LNCaP clone FGC (cell line): ENCODE measurements at places on chromosomes 2 and 18.
A peak's percentile ranks its signal among the peaks of the same experiment; 100 is the strongest.

DNA sequence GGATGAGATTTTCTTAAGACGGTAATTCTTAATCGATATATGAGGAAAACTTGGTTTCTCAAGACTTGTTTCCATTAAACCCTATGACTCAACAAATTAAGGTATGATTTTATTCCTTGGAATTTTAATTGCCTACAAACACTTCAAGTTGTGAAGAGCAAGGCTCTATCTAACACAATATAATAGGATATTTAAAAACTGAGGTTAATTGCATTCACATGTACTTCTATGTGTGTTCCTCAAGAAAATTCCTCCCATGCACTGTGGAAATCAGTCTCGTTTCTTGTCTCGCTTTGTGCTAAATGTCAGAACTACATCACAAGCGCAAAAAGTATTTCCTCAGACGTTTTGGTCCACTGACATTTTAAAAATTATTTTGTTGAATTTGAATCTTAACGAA lies 109.6 kb upstream of the UNC80 start:
- no peak for DNase-seq

- no peak for DNase-seq
Measured at GRCh38 chr2:181887045-181887444, 4.5 kb upstream of the ITPRID2 start.

GRCh38 chr2:134128746-134129145 lies 125.1 kb upstream of the MGAT5 start:
- no peak for DNase-seq

DNA sequence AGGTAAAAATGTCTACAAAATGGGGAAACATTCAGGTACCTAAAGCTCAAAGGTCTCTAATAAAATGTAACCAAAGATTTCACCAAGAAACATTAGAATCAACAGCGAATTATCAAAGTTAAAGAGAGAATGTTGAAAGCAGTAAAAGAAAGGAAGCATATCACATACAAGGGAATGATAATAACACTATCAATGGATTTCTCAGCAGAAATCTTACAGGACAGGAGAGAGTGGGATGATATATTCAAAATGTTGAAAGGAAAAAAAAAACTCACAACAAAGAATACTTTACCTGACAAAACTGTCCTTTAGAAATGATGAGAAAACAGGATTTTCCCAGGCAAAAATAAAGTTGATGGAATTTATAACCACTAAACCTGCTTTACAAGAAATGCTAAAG lies 591.2 kb upstream of the POU3F3 start:
- no peak for DNase-seq

GRCh38 chr18:76821875-76822505 lies 367 bp upstream of the ZNF236 start:
- no peak for DNase-seq

GRCh38 chr2:174340400-174341292 lies 5.9 kb downstream of the SP9 start:
- no peak for DNase-seq

DNA sequence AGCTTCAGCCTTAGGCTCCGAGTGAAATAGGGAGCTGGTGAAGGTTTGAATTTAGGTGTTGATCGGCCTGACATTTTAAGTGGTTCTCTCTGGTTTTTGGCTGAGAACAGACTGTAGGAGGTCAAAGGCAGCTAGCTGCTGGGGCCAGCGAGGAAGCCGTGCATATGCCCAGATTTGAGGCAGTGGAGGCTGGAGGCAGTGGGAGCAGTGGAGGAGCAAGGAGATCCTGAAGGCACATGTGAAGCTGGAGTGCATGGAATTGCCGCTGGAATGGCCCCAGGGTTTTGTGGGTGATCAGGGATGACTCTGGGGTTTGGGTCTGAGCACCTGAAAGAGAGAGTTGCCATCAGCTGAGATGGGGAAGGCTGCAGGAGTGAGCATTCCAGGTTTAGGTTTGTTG lies 25.1 kb downstream of the STEAP3 start:
- DNase-seq, result no peak

DNA sequence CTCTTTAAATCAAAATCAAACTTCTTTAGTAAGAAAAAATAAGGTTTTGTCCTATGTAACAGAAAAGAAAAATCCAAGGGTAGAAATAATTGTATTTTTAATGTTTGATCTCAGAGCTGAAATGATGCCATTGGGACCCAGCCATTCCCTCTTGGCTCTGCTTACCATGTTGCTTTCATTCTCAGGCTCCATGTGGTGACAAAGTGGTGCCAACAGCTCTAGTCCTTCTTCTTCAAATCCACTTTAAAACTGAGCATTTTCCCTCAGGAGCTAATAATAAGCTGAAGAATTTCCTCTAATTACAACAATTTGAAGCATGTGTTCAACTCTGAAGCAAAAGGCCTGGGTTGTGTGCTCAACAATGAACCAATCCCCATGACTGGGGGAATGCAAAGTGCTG lies 327.9 kb downstream of the EN1 start:
- no peak for DNase-seq

GRCh38 chr2:216920143-216920876 lies 60.4 kb upstream of the TNP1 start:
- DNase-seq, result no peak

- DNase-seq, result peak; percentile 18
Measured at GRCh38 chr2:161123531-161124030, 36.6 kb upstream of the TANK start.

GRCh38 chr2:190781604-190782198 lies 98.9 kb upstream of the GLS start:
- no peak for DNase-seq

DNA sequence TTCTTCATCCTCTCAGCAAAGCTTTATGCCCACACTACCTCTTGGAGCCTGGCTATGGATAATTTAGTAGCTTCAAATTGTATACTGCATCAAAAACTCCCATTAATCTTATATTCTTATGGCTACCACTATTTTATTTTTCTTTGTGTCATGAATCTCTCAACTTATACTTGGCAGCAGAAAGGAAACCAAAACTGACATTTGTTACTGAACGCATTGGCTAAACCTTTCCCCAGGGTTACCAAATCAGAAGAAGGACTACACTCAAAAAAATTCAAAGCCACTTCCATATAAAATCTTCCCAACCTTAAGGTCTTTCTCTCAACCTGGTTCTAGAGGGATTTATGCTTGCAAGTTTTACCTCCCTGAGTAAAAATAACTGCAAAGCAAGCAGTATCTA lies 97.0 kb upstream of the REG3G start:
- DNase-seq, result no peak

- DNase-seq, result no peak
Measured at GRCh38 chr2:120034621-120035020, 21.7 kb downstream of the EPB41L5 start.

- no peak for DNase-seq
Measured at GRCh38 chr2:38754049-38754448, 2.9 kb upstream of the SRSF7 start.

- no peak for DNase-seq
Measured at GRCh38 chr2:78541088-78541450, 484.4 kb upstream of the REG3G start.

DNA sequence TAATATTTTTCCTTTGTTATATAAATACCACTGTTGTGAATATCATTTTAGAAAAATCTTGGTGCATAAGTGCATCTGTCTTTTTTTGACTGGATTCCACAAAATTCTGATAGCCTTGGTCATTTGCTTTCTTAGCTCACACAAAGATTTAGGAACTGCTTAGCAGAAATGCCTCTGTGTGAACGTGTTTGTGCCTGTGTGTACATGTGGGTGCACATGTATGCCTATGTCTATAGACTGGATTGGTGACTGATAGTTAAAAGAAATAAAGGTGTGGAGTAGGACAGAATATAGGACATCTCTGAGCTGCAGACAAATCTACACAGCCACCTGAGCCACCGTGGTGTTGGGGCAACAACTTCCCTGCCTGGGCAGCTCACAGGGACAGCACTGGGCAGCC lies 93.8 kb downstream of the TSN start:
- no peak for DNase-seq

GRCh38 chr2:211457325-211457724 lies 900.9 kb downstream of the CPS1 start:
- DNase-seq, result no peak

DNA sequence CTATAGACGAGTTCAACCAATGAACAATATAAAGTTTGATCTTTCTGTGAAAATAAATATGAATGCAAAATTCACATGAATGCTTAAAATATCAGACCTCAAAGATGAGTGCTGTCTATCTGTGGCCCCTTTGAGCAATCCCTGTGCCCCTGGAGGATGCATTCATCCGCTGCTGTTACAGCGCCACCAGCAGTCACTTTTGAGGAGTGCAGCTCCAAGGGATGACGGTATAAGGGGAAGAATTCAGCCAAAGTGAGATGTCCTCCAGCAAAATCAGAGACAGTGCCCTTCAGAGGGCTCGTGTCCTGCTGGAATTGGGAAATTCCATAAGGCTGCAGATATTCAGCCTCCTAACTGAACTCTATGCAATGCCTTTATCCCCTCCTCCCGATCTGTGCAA lies 12.0 kb upstream of the CHRNA1 start:
- no peak for DNase-seq

GRCh38 chr18:73408469-73408868 lies 540.7 kb upstream of the NETO1 start:
- no peak for DNase-seq

DNA sequence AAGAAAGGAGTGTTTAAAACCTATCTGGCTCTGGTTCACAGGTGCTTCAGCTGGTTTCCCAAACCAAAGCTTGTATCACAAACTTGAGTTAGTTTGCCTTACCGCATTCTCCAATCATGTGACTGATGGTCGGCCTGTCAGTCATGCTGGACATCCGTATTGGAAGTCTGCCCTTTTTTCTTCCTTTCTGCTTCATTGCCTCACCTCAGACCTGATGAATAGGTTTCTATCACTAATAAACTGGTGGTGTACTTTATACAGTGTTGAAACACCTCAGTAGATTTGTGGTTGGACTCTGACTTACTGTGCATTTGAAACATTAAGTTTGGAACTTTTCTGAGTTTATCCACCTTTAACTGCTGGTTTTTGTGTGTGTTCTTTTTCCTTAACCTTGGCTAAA lies 84.1 kb downstream of the R3HDM1 start:
- no peak for DNase-seq

- no peak for DNase-seq
Measured at GRCh38 chr2:83705146-83705545, 753.9 kb downstream of the SUCLG1 start.

DNA sequence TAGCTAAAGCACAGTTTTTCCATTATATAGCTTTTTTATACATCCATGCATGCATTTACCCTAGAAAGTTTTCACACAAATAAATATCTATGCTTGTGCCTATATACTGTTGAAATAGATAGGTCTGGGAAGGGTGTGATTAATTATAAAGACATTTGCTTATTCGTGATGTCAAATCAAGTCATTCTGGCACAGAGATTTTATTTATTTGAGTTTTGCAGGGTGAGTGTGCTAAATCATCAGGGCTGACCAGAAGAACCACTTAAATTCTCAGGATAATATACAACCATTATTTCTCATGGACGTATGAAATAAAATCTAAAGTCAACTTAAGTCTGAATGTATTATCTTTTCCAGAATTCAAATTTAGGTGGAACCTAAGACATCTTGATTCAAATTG lies 295.5 kb downstream of the EPHA4 start:
- no peak for DNase-seq

- DNase-seq, result no peak
Measured at GRCh38 chr2:114128725-114129124, 238.8 kb downstream of the ACTR3 start.

GRCh38 chr2:212906620-212907019 lies 244.8 kb downstream of the IKZF2 start:
- no peak for DNase-seq

GRCh38 chr2:32611771-32612170 lies 16.1 kb upstream of the TTC27 start:
- DNase-seq, result no peak

- DNase-seq, result no peak
Measured at GRCh38 chr2:202165945-202166344, 72.5 kb downstream of the SUMO1 start.

GRCh38 chr2:135279209-135279608 lies 227.1 kb downstream of the RAB3GAP1 start:
- DNase-seq, result no peak

DNA sequence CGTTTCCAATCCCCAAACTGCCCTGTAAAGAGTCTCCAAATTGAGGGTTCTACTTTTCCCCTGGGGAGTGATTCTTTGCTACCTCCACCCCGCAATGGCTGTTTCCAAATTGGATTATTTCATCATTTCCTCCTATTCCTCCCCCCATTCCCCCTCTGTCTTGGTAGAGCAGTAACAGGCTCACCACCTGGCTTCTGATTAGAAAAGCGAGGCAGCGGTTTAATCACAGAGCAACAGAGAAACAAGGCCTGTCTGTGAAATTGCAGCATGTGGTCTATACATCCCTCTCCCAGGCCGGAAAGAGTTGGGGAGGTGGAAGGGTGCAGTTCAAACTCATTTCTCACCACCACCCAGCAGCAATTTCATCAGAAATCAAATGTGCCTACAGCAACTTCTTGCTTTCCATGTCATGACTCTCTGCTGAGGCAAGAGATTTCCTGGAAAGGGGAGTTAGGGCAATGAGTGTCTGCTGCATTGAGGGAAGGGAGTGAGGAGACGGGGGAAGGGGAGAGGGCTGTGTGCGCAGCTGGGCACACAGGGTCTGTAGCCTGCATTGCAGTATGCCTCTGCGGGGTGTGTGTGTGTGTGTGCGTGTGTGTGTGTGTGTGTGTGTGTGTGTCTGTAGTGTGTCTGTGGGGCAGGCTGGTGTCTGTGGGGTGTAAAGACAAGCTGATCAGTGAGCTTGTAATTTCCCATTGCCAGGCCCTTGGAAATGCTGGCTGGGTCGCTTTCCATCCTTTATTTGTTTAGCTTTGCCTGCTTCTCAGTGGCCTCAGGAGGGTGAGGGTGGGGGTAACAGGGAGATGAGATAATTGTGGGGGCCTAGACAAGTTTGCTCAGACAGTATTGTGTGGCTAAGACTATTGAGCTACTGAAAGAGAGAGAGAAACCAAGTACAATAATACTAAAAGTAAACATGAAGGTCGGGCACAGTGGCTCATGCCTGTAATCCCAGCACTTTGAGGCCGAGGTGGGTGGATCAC lies 13.5 kb upstream of the IGFBP2 start:
- no peak for DNase-seq

DNA sequence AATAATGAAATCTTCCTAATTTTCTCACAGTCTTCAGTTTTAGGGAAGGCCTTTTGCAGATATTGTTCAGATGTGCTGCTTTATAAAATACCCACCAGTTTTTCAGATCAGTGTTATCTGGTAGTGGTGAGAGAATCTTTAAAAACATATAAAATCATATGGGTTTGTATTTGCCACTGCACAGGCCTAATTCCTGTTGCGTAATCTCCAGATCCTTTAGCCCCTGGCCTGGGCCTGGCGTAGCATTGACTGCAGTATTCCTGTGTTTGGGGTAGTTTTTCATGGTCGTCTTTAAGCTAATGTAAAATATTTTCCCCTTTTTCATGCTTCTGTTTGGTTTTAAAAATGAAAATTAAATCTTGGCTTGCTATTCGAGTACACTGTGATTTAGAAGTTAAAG lies 43.2 kb downstream of the TSHZ1 start:
- no peak for DNase-seq
